ENCODE measurements at places on chromosomes 6 and 20.

- DNase-seq, result no peak
Measured at GRCh38 chr20:24368253-24368652, 101.2 kb upstream of the SYNDIG1 start.

DNA sequence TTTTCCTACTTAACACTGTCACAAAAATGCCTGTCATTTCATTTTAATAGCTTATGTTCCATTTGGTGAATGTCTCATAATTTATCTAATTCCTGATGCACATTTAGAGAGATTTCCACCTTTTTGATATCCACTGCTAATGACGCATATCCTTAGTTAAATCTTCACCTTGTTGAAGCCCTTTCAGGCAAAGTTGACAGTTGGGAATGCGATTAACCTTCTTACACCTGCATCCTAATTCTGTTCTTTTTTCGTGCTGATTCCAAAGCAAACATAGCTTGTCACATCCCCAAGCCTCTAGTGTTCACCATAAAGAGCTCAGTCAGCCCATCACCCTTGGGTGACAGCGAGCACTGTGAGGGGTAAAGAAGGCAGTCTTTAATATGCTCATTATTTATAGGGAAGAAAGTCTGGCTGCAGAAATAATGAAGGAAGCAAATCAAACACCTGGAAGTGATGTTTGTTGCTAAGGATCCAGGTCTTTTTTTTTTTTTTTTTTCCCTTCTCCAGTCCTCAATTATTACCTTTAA, 205.6 kb downstream of the DTNBP1 start:
- no peak for DNase-seq

DNA sequence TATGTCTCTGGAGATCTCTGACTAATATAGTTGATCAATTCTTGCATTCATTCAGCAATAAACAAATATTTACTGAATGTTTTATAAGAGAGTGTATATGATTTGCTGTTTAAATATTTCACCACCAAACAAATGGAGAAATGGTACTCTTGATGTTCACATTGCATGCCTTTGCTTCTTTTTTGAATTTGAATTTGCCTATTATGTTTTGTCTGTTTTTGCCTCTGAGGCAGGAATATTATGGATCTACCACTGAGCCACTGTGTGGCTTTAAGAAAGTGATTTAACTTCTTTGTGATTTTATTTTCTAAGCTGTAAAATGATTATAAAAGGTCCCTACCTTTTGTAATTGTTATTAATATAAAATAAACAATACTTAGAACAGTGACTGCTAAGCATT, 345.0 kb downstream of the DOK5 start:
- DNase-seq, result no peak

GRCh38 chr20:33830371-33830770, 19.2 kb downstream of the CHMP4B start:
- no peak for DNase-seq

- DNase-seq, result no peak
Measured at GRCh38 chr6:150687508-150687907, 87.8 kb downstream of the PLEKHG1 start.

- no peak for DNase-seq
Measured at GRCh38 chr6:97292671-97293070, 9.7 kb upstream of the MMS22L start.

- peak; percentile 89 for DNase-seq
Measured at GRCh38 chr6:133916650-133917151, 27.8 kb downstream of the TCF21 start.

DNA sequence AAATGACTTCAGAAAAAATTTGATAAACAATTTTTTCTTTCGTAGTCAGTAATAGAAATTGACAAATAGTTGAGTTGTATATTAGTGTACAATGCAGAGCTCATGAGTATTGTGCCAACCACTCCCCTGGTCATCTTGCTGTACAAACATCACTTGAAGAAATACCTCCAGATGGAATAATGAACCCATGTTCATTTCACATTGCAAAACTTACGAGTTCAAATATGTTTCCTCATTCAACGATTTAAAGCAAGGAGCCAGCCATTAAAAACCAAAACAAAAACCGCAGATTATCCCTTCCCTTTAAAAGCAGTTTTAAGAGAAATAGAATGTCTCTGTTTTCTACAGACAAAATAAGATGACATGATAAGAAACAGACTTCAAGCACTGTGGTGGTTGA, 62.5 kb downstream of the RALGAPA2 start:
- no peak for DNase-seq

- no peak for DNase-seq
Measured at GRCh38 chr6:7144872-7145584, 37.3 kb downstream of the RREB1 start.

GRCh38 chr6:42135722-42136121, 6.7 kb downstream of the C6orf132 start:
- DNase-seq, result no peak

DNA sequence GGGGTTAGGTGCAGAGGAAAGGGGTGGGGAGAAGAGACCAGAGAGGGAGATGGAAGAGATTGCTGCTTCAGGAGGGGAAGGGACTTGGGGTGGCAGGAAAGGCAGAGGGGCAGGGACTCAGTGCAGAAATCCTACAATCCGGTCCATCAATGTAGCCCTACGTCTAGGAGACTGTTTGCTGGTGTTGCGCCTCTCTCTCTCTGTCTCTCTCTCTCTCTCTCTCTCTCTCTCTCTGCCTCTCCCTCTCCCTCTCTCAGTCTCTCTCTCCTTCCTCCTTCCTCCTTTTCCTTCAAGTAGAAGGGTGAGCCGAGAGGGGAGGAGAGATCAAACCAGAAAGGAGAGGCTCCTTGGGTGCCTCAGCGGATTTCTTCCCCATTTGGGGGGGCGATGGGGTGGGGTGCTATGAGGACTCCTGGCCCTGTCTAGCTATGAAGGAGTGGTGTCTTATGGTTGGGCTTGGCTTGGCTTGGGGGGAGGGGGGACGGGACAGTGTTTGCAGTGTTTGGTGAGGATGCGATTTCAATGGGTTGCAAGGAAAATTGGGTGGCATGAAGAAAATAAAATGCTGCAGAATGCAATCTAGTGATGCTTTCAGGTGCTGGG, 181.2 kb downstream of the TBXT start:
- DNase-seq, result no peak

DNA sequence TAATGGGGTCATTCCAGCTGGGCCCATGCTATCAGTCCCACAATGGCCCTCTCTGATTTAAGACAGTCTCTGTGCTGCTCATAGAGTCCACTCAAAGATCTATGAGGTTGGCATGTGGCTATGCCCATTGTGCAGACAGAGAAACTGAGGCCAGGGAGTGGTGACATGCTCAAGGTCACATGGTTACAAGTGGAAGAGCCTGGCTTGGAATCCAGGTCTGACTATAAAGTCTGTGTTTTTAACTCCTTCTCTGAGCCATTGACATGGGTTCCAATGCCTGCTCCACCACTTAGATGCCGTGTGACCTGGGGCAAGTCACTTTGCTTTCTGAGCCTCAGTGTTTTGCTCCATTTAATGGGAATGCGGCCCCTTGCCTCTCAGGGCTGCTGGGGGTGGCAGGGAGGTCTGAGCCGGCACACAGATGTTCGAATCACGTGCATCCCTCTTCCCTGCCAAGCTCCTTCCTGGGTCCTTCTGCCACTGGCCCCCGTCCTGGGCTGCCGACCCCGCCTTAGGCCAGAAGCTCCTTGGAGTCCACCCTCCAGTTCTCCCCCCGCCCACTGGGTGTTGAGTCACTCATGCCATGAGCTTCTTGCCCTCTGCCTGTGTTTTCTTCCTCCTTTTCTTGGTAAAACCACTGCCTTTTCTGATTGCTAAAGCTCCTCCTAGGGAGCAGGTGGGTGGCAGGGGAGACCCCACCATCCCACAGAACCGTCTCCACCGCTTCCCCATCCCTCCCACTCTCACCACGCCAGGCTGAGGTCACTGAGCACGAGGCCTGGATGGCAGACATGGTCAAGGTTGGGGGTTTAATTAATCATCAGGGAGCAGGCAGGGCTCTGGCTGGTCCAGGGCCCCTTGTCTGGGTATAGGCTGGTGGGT, 35.7 kb downstream of the CEBPB start:
- no peak for DNase-seq

GRCh38 chr6:12717356-12717755, 789 bp downstream of the PHACTR1 start:
- no peak for DNase-seq

GRCh38 chr20:50516180-50516934, 6.2 kb downstream of the PTPN1 start:
- no peak for DNase-seq

DNA sequence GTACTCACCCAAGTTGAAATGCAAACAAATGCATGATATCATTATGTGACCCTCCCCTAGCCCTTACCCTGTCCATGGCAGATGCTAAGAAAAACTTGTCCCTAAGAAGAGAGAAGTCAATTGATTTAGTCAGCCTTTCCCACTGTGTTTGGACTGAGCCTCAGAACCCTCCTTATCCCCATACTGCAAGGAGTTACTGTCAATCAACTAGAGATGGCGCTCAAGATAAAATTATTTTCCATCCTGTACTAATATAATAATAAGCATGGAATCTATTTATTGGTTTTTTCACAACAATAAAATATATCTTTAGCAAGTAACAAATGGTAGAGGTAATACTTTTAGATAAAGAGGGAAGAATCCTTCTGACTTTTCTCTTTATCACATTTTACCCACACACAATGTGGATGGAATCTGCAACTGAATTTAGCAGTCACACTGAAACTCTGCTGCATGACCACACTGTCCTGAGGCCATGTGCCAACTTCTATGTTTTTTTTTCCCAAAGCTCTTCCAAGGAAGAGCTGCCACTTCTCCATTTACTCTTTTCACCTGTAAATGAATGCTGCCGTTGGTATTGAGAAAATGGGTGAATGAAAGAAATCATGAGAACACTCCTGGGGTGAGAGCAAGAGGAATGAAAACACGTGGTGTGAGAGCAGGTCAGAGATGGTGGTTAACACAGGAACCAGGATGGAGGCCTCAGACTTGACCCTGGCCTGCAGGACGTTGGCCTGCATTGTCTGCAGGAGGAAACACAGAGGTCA, 10.5 kb downstream of the NT5E start:
- no peak for DNase-seq

DNA sequence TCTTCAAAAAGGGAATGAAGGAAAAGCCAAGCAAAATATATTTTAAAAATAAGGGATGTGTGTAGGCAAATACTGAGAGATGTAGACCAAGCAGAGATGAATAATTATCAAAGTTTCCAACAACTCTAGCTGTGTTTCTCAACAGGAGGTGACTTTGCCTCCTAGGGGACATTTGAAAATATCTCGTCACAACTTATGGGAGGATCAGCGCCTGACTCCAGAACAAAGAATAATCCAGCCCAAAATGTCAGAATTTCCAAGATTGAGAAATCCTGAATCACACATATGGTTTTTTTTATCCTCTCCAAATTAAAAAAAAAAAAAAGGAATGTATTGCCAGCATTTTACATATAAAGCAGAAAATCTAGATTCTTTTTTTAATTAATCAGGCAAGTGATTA, 241.2 kb upstream of the ZFP64 start:
- DNase-seq, result no peak
